ENCODE measurements at places on chromosomes 6 and 20.

- no peak for DNase-seq
Observed at GRCh38 chr6:148445116-148445515, 102.5 kb downstream of the SASH1 start.

DNA sequence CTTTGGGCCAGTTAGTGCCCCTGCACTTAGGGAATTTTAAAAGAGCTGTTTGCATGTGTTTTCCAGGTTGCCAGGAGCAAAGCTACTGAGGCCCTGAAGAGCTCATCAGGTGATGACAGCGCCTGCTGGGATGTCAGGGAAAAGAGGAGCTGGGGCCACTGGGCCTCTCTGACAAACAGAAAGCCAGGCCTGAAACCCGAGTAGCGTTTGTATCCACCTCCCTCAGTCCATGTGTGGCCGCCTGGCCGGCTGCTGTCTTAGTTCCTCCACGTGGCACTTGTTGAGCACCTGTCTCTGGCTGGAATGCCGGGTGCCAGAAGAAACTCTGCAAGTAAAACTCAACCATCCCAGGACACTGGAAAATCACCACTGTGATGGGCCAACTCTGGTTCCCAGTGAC lies 601.2 kb downstream of the CDH26 start:
- DNase-seq: peak; percentile 3

- DNase-seq: no peak
Observed at GRCh38 chr6:35076997-35077712, 64.0 kb downstream of the TCP11 start.

- no peak for DNase-seq
Observed at GRCh38 chr20:62819494-62820174, 2.8 kb downstream of the COL9A3 start.

DNA sequence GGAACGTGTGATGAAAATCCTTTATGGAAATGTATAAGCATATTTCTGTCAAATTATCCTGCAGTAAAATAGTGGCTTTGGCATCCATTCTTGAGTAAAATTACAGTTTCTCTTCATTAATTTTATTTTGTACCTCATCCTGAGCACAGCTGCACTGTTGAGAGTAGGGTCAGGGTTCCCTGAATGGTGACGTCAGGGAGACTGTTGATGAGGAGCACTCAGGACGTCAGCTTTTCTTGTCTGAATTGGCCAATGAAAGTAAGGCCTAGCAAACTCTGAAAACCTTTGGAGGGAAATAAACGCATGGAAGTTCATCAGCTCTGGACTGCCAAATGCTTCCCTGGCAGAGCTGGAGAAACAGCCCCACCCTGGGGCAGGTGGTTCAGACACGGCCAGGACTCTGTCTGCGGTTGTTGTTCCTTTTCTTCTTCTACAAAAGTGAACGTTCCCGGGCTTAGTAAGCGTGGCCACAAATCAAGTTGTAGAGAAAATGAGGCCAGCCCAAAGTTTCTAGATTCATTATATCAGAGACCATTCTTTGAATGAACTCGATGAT lies 179.7 kb upstream of the EXOC2 start:
- DNase-seq: no peak

DNA sequence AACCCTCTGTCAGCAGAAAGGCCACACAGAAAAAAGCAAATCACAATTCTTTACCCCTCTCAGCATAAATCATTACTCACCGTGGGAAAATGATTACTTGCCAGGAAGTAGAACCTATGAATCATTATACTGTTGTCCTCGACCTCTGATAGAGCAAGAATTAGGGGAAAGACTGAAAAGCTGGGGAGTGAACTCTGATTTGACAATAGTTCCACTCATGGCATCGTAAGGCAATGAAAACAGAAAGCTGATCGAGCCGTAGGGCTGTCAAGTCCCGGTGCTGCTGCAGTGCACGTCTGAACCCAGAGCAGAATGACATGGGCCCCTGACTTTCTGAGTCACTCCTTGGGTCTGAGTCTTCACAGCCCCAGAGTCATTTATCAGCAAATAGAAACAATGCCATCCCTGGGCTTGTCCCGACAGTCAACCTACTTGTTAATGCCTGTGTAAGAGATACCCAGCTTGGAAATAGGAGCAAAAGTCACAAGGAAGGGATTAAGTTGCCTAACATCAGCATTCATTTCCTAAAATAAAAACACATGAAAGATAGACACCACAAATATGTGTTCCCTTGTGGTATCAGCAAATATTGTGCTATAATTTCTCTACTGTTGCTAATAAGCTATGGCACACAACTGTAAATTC lies 224.8 kb upstream of the MARCKS start:
- peak; percentile 85 for DNase-seq

- DNase-seq: peak; percentile 75
Observed at GRCh38 chr6:45724511-45724910, 291.1 kb downstream of the CLIC5 start.

DNA sequence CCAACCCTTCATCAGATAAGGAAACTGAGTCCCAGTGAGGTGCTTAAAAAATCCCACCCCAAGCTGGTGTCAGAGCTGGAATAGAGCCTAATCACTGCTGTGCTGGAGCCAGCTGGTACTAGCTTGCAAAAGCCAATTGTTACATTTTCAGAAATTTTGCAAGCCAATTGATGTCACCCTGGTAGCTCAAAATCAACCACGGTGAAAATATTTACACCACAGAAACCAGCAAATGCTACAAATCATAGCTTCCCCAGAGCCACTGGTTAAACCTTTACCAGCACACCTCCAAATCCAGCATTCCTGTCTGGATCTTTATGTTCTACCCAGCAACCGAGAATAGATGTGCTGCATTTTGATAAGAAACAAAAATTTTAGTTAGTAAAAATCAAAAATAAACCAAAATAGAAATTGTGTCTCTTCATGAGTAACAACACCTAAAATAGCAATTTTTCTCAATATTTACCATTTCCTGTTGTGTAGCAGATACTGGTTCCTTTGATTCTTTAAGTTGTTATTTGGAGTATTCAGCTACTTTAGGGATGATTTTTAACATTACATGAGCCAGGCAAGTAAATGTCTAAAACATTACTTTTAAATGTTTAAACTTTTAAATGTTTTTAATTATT lies 7.2 kb upstream of the LCA5 start:
- DNase-seq: peak; percentile 19

DNA sequence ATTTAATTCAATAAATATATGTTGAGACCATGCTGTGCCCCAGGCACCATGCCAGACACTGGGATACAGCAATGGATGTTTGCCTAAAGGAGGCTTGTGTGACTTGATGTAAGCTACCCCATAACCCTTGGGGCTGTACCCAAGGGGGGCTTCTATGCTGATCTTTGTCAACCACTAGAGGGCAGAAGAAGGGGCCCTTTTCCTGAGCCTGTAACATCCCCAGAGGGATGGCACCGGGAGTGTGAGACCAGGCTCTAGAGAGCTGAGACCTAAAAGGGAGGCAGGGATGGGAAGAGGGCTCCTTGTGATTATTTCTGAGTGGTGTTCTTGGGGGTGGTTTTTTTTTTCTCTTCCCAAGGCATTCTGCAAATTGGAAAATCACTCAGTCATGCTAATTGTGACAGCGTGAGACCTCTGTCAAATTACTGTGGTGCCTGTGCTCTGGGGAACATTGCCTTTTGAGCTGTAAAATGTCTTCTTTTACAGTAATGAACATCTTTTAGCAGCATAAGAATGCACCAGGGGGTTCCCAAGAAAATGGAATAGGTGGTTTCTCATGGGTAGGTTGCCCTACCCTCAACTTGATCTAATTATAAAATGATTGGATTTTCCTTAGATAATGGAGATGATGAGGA lies 138.7 kb upstream of the SLC24A3 start:
- DNase-seq: no peak

DNA sequence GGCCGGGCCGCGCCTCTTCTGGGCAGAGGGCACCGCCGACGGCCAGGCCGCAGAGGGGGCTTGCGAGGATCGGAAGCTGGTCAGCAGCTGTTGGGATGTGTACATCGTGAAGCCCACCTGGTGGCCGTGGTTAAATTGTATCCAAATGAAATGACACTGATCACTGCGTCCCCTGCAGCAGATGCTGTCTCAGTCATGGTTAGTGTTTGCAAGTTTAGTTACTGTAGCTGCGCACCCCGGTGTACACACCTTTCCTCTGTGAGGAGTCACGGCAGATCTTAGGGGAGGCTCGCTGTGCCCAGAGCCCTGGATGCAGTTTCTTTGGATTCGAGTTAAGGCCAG lies 653 bp downstream of the NAA20 start:
- DNase-seq: no peak

DNA sequence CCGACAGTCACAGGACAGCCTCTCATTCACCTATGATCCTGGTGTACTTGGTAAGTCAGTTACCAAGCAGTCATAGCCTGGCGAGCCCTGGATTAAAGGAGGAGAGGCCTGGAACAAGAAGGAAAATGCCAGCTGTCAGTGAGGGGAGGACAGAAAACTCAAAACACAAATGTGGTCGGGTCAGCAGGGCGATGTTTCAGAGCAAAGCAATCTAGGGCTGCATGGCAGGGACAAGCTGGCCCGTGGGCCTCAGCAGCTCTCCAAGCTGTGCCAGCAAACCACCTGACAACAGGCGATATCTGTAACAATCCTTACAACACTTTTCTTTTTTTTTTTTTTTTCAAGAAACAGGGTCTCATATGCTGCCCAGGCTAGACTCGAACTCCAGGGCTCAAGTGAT lies 40.3 kb downstream of the MGME1 start:
- no peak for DNase-seq

GRCh38 chr20:18981962-18982539 lies 168.5 kb downstream of the SCP2D1 start:
- no peak for DNase-seq

DNA sequence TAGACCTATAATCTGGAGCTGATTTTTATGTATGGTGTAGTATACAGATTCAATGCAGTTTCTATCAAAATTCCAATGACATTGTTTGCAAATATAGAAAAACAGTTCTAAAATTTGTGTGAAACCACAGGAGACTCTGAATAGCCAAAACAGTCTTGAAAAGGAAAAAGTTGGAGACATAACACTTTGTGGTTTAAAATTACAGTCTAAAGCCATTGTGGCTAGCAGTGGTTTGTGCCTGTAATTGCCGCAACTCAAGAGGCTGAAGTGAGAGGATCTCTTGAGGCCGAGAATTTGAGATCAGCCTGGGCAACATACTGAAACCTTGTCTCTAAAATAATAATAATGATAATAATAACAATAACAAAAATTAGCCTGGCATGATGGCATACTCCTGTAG lies 213.7 kb downstream of the CDKAL1 start:
- no peak for DNase-seq

- peak; percentile 85 for DNase-seq
Observed at GRCh38 chr6:87723170-87724078, 21.4 kb upstream of the AKIRIN2 start.

DNA sequence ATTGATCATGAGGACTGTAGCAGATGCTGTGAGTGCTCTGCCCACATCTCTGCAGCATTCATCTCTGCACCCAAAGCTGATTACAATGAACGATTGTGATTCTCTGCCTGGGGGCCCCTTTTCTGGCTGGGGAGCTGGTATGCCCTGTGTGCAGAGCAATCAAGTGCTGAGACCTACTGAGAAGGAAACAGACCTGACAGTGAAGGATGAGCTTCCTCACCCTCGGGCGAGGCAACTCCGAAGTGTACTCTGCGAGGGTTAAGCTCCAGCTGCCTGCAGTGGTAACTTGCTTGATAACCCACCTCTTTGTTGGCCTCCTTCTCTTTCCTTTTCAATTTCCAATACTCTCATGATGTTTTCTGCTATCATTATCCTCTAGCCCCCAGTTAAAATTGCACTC lies 289.7 kb upstream of the RNF24 start:
- DNase-seq: no peak

DNA sequence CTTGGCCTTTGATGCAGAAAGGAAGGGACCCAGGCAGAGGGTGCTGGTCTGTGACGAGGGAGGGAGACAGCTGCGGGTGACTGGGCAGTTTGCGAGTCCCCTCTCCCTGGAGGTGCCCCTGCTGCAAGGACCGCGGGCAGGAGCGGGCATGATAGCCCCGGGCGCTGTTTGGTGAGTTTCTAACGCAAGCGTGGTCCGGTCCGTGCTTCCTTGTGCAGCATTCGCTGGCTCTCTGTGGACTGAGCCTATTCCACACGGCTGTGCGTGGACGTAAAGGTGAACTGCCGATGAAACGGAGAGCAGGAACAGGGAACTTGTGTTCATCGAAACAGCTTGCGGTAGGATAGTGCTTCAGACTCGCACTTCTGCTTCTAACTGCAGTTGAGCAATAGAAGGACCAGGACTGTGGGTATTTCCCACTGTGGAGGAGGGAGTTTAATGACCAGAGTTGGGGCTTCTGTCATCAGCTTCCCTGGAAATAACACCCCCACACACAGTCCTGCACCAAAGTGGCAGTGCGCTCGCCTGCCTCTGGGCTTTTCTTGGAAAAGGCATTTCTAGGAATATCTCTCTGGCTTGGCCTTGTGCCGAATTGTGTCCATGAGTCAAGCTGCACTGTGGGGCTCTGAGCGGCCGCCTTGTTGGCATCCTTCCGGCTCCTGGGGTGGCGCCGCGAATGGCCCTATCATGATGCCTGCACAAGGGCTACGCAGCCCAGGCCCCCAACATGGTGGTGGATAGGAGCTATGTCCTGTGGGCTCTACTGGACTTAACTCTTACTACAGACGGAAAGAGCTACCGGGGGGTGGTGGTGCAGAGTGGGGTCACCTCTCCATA lies 48.9 kb downstream of the DUSP22 start:
- DNase-seq: no peak

- no peak for DNase-seq
Observed at GRCh38 chr6:27812078-27812804, 100.0 kb downstream of the OR2B2 start.
